ENCODE measurements at places on chromosomes 12 and 14.

DNA sequence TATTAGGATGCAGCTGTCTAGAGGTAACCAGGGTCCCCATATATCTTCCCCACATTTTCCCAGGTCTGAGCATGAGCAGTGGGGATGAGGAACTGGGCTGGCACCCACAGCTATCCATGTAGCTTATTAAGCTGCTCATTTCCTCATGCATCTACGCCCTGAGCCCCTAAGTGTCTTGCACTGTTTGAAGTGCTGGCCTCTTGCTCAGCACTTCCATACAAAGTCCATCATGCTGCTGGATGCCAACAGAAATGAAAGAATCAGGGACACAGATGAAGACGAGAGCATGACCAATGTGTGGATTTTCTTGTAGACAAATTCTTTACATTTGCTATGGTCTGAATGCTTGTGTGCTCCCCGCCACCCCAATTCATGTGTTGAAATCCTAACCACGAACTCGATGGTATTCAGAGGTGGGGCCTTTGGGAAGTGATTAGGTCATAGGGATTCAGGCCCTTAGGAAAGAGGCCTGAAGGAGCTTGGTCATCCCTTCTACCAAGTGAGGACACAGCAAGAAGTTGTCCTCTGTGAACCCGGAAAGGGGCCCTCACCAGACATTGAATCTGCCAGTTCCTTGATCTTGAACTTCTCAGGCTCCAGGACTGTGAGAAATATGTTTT is 54.5 kb downstream of the C12orf75 start:
- DNase-seq, result no peak

GRCh38 chr12:114185036-114185435 is 218.9 kb upstream of the RBM19 start:
- no peak for DNase-seq

GRCh38 chr12:102757882-102758226 is 159.2 kb downstream of the PAH start:
- no peak for DNase-seq

DNA sequence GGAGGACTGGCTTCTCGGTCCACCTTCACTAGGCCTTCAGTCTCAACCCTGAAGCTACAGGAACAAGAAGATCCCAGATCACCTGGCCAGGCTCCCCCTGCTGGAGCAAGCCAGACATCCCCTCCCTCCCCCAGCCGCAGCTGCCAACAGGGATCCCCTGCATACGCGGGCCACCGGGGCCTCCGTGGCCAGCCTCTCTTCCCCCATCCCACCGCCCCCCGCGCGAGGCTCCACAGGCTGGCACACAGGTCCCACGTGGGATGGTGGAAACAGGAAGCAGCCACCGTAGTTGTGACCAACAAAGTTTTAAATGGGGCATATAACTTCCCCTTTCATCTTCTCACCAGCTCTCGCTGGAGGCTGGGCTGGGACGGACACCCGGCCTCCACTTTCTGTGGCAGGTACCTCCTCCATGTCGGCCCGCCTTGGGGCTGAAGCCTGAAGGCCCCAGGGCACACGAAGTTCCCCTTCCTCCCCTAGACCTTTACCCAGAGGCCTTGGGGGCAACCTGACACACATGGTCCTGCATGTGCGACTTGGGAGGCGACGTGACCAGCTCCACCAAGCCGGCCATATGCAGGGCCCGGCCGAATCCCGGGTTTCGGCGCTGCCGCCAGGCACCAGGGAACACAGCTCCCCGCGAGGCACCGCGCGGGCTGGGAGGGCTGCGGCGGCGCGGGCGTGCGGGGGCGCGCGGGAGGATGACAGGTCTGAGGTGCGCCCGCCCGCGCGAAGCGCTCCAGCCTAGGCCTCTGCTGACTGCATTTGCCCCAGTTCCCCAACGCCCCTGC is 44.4 kb upstream of the PNMA1 start:
- DNase-seq, result peak; percentile 90

- DNase-seq, result no peak
Observed at GRCh38 chr12:117818400-117818799, 150.4 kb downstream of the KSR2 start.

DNA sequence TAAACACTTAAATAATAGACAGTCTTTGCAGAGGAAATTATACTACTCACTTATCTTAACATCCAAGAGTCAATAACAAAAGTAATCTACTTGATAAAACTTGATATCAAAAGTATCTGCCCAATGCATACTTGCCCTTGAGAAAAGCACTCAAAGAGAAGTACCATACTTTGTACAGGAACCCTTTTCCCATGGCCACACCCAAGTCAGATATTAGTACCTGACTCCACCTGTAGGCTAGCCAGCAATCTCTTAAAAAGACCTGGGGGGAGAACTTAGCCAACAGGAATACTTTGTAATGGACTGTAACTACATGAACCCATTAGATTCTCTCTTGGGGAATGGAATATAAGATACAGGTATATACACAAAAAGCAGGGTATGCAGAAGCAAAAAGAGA is 99.6 kb upstream of the HECTD1 start:
- DNase-seq, result no peak

DNA sequence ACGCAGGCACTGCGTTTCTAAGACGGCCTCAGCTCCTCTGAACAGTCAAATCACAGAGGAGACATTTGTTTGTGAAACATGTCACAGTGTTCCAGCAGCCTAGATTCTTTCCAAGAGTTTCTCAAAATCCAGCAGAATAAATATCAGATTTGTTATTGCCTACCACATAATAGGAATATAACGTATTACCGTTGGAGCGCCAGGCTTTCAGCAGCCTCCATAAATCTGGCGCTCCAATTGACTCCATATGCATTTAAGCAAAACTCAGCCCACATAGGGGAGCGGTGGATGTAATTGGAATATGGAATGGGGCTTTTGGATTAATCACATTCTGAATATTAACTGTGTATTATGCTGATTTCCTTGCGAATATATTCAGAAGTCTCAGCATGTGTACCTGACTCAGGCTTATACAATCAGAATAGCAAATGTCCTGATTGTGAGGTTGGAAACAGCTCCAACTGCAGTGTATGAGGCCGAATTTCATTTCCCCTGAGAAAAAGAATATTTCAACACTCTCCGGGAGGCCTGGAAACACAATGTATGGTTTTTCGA is 174.0 kb downstream of the ASCL4 start:
- DNase-seq, result no peak

GRCh38 chr14:103180331-103180730 is 57.1 kb downstream of the TNFAIP2 start:
- DNase-seq, result no peak

- no peak for DNase-seq
Observed at GRCh38 chr12:47111392-47111778, 31.6 kb upstream of the AMIGO2 start.

DNA sequence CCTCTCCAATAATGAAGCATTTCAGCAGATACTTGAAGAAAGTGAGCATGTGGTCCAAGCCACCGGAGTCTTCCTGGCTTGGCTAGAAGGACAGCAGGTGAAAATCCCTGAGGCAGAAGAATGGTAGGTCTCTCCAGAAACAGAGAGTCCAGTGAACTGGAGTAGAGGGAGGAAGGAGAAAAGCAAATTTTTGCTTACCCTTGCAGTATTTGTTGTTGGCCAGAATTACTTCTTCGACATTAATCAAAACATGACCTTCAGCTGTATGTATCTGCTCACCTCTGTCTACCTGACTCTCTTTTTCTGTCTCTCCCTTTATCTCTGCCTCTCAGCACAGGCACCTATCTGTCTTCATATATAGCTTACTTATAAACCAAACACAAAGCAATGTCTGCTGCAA is 208.9 kb downstream of the SYT1 start:
- no peak for DNase-seq

DNA sequence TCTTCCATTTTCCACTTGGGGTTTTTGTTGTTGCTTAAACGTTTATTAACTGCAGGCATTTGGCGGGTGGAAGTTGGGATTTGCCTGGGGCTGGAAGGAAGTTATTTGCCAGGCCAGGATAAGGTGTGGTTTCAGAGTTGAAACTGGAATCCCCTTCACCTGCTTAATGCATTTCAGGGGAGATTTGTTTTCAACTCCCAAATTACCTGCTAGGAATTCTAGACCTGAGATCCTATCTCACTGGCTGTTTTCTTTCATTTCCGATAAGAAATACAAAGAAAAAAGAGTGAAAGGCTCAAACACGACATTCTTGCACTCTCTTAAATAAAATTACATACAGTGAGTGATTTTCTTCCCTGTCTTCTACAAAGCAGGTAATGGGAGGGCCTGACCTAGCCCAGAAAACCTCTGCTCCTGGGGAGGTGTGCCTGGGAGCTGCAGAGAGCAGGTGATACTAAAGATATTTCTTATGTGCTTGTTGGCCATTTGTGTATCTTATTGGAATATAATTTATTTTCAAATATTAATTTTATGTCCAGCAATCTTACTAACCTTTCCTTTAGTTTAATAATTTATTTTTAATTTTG is 278.2 kb downstream of the ZFP36L1 start:
- DNase-seq, result no peak

GRCh38 chr14:95297832-95298231 is 21.9 kb downstream of the CLMN start:
- no peak for DNase-seq

GRCh38 chr14:90518941-90519256 is 122.1 kb downstream of the CALM1 start:
- DNase-seq, result peak; percentile 29

DNA sequence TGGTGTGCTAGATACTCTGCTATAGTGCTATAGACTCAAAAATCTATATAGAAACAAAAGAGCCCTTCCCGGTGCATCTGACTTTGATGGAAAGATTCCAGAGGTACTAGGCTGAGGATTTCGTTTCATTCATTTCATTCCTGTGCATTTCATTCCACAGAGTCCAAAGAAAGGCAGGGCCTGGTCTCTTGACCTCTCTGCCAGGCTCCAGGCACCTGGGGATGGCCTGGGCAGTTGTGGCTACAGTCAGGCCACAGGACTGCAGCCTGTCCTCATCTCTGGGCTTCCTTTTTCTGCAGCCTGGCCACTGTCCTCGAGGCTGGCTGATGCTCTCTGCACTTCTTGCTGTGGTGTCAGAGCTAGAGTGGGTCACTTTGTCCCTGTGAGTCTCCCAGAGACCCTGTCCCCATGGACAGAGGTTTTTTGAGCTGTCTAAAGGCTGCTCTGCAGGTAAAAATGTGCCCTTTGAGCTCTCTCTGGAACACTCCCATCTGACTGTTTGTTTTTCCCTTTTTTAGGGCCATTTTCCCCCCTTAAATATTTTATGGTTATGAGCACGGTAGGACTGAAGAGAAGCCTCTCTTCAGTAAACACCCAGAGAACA is 3.2 kb upstream of the VDR start:
- DNase-seq, result no peak

DNA sequence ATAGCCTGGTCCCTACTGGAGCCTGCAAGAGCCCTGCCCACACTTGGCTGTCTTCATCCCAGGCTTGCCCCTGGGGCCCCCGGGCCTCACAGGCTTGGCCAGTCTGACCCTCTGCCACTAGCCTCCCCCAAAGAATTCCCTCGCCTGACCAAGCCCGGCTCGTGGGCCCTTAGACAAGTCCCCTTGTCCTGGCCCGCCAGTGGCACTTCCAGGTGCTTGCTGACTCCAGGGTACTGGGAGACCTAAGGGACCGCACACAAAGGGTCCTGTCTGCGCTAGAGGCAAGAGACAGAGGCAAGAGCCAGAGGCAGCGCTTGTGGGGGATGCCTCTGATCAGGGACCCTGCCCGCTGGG is 5.0 kb downstream of the BTBD6 start:
- DNase-seq, result no peak

GRCh38 chr12:53171725-53172329 is 8.7 kb upstream of the ZNF740 start:
- DNase-seq, result no peak

Measured in suppressor macrophage treated with lipopolysaccharide for 4 hours (primary cell).